Right lung (tissue), 10 donors: ENCODE measurements at places on chromosomes 12 and 14.

DNA sequence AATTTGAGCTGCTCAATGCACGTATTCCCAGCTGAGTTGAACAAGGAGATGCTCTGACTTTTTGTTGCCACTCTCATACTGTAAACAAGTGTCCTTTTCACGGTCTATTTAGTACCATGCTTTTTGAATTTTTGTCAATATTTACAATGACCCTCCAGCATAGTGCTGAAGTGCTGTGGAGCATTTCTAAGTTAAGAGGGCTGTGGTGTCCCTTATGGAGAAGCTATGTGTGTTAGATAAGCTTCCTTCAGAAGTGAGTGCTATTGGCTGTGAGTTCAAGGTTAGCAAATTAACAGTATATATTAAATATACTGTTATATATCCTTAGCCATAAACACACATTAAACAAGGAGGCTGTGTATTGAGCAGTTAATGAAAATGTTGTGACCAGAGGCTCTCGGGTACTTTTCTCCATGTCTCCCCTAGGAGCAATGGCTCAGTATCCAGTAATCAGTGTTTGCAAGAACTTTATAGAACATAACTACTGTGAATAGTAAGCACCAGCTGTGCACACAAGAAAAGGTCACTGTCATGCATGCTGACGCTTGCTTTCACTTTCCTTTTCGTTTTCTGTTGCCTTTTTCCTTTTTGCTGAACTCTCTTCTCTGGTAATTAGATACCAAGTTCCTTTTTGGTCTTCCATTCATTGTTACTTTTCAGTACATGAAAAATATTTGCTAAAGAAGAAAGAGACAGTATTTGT, 187.2 kb upstream of the NEDD1 start:
- peak; percentile 35 for DNase-seq

GRCh38 chr12:55847033-55847432, 4.3 kb upstream of the MMP19 start:
- no peak for DNase-seq

GRCh38 chr12:121503395-121503794, 77.4 kb downstream of the KDM2B start:
- no peak for DNase-seq

DNA sequence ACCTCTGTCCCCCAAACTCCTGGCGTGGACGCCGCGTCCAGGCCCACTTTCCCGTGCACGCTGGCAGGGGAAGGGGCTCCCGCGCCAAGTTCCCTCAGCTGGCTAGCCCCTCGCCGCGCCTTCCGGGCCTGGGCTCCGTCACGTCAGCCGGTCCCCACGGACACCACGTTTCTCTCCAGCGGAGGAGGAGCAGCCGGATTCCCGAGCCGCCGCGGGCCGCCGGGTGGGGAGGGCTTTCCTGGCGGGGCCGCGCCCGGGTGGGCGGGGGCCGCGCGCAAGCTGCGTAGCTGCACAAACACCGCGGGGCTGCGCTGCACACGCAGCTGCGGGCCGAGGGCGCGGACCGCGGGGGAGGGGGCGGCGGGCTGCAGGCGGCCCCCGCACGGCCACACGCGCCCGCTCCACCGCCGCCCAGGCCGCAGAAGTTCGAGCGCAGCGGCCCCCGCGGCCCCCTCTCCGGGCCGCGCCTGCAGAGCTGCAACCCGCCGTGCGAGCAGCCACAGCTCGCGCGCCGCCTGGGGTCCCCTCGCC, 45.1 kb upstream of the PNMA1 start:
- DNase-seq = no peak
